Spinal cord (tissue), 10 donors: ENCODE measurements at places on chromosomes 13 and 19. TPM values are rescaled to one million over a fixed set of nuclear protein-coding genes. Genes with fewer than 3 reads are reported as not detected.

FOXO1 gene
- 23.3 TPM for total RNA-seq

TRPM4 gene
- 11.7 TPM for total RNA-seq

MYO1F gene
- total RNA-seq, result 12.9 TPM

CPT1C gene
- total RNA-seq, result 32.4 TPM

DNA sequence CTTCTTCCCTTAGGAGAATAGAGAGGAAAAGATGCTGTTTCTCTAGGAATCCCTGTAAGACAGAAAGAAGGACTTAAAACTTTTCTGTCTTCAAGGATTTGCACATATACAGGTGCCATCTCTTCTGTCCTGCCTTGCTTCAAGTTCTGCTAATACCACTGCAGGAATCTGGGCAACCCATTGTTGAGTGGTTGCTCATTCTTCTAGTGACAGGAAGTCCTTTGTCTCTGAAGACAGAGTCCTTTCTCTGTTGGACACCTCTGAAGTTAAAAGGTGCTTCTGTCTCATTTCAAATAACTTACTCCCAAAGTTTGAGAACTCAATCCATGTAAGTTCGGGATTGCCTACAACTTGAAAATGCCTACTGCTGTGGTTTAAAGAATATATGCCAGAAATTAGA, 114.4 kb upstream of the TMTC4 start:
- no peak for DNase-seq

GRCh38 chr19:11377237-11377636, 2.8 kb downstream of the SWSAP1 start:
- DNase-seq, result no peak

- DNase-seq, result no peak
These were observed 152.2 kb downstream of the TBC1D4 start for GRCh38 chr13:75329723-75330122.

GRCh38 chr13:108734676-108735075, 105.3 kb downstream of the MYO16 start:
- DNase-seq, result no peak

DNA sequence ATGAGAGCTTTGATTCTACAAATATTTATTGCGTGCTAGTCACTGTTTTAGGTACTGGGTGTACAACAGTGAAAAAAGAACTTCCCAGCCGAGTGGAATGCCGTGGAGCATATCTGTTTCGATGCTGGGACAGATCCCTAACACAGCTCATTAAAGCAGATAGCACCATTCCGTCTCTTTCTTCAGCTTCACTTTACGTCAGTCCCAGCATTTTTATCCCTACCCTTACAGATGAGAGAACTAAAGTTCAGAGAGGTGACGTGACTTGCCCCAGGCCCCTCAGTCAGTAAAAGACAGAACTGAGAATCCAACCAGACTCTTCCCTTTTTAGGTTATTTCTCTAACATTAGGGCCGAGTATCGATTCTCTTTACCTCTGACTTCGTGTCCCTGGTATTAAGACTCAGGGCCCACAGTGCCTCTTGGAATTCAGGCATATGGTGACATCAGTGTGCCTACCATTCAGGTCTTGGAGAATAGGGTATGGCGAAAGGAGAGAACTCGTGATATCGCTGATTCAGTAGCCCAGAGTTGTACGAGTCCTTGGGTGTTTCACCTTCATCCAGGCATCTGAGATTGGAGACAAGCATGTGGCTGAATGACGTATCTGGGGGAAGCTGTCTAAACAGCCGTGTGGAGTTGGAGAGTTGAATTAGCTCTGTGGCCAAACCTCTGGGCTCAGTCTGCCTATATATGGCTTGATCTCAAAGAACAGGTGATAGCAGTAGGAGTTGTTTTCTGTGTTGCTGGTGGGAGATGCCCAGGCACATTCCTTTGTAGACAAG, 27.1 kb downstream of the ACTN4 start:
- no peak for DNase-seq

DNA sequence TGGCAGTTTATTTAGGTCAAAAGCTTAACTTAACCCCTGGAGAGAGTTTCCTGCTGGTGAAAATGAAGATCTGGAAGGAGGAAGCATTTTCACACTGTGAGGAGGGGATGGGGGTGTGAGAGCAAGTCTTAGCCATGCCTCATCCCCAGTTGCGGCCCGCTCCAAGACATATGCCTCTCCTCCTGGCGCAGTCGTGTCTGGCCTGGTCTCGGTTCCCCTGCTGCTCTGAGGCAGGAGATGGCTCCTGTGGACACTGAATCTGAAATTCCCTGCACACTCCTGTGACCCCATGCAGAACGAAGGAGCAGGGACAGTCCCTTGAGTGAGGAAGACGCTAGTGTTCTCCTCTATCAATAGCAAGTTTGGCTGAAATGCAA, 360 bp upstream of the ZNF69 start:
- no peak for DNase-seq

DNA sequence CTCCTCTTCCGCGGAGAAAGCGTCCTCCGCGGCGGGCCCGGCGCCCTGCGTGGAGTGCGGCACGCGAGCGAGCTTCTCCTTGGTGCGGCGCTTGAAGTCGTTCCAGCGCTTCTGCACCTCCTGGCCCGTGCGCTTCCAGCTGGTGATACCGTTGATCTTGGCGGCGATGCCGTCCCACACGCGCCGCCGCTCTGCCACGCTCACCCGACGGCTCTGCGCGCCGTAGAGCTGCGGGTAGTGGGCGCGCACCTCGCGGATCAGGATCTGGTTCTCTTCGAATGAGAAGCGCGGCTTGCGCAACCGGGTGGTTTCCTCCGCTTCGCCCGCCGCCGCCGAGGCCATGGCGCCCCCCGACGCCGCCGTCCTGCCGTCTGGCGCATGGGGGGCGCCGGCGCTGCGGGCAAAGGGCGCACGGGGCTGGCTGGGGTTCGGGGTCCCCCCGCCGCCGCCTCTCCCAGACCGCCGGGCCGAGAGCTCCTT, 941 bp downstream of the MYPOP start:
- no peak for DNase-seq

DNA sequence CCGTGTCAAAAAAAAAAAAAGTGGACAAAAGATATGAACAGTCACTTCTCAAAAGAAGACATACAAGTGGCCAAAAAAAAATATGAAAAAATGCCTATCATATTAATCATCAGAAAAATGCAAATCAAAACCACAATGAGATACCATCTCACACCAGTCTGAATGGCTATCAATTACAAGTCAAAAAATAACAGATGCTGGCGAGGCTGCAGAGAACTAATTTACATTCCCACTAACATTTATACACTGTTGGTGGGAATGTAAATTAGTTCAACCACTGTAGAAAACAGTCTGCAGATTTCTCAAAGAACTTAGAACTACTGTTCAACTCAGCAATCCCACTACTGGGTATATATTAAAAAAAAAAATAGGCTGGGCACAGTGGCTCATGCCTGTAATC, 26.5 kb upstream of the FOXO1 start:
- no peak for DNase-seq

- no peak for DNase-seq
These were observed 3.9 kb downstream of the C3 start for GRCh38 chr19:6716610-6716970.

DNA sequence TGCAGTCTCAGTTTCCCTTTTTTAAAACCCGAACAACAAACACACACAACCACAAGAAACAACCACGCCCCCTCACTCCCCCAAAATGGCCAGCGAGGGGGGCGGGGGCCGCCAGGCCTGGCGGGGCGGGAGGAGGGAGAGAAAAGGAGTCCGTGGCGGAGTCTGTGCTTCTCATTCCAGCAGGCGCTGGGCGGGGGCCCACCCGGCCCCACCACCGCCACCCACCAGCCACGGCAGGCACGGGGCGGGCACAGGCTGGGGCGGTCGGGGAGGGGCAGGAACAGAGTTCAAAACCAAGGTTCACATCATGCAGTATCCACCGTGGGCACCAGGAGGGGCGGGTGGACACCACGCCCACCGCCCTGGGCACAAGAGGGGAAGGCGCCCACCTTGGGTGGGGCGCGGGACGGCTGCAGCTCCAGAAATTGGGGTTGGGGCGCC, 12.9 kb downstream of the DPF1 start:
- DNase-seq, result no peak

GRCh38 chr13:102900193-102900608, 54.4 kb downstream of the ERCC5 start:
- no peak for DNase-seq

- DNase-seq, result no peak
These were observed 206.4 kb downstream of the NHLRC3 start for GRCh38 chr13:39244561-39245230.

GRCh38 chr13:113816254-113816929, 47.5 kb downstream of the GAS6 start:
- no peak for DNase-seq

GRCh38 chr13:41139296-41139966, 6.8 kb upstream of the KBTBD6 start:
- DNase-seq, result no peak

DNA sequence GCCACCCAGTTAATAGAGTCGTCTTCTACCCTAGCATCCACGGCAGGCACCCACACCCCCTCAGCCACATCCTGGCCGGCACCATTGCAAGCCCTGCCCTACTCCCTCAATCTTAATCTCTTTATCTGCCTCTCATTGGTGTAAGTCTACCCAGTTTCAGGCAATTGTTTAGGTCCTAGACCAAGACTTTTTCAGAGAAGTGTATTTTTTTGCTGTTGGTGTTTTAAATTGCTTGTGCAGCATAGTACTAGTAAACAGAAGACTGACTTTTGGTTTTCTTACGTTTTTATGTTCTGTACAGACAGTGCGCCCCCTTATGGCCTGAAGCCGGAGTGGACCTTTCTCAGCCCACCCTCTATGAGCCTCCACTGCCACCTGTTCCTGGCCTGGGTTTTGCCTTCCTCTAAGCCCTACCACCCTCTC, 2.3 kb upstream of the LCP1 start:
- no peak for DNase-seq
